ENCODE measurements at places on chromosomes 13 and 19. TPM values are rescaled to one million over a fixed set of nuclear protein-coding genes. Genes with fewer than 3 reads are reported as not detected.

ZNF787 gene
- 55.8 TPM for total RNA-seq

KLK8 gene
- total RNA-seq = 2.9 TPM

CD79A gene
- total RNA-seq = 0.39 TPM

DNA sequence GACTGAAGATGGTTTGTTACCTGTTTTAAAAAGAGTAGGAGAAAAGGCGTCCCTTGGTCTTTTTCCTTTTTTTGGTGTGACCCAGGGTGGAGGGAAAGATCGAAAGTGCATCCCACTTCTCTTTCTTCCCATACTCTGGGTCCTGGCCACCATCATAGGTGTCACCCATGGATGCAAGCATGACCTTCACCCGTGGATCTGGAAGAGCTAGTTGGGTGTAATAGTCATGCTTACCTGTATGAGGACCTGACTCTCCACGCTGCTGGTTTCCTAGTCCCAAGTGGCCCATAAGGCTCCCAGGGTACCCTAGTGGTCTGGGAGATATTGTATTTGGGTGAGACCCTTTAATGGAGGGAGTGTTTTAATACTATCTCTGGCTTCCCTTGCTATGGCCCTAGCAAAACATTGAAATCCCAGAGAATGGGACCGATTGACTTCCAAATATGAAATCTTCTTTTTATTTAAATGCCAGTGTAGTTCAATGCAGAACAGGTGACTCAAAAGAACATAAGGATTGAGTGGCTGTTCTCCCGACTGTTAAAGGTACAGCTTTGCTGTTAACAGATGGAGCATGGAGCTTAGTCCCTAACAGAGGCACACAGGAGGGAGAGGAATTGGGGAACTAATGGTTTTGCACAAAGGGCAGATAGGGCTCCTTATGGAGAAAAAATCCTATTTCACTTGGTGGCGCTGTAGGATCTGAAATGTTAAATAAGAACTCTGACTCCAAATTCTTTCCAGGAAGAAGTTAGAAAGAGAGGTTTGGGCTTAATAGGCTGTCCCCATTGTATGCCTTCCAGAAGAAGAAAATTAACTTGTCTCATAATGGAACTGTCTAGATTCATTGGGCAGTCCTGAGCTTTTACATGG lies 7.0 kb upstream of the ZNF550 start:
- H3K4me3 ChIP-seq = no peak overlapping the region
- H3K4me1 ChIP-seq = no peaks in the 10 kb centered on the region
- H3K27me3 ChIP-seq = no peaks in the 10 kb centered on the region

GRCh38 chr13:98875146-98875729 lies 102.6 kb downstream of the DOCK9 start:
- peak overlapping the region; percentile 85 for H3K27ac ChIP-seq
- H3K4me1 ChIP-seq = peaks cover 12% of the 10 kb centered on the region
- no peaks in the 10 kb centered on the region for H3K27me3 ChIP-seq

DNA sequence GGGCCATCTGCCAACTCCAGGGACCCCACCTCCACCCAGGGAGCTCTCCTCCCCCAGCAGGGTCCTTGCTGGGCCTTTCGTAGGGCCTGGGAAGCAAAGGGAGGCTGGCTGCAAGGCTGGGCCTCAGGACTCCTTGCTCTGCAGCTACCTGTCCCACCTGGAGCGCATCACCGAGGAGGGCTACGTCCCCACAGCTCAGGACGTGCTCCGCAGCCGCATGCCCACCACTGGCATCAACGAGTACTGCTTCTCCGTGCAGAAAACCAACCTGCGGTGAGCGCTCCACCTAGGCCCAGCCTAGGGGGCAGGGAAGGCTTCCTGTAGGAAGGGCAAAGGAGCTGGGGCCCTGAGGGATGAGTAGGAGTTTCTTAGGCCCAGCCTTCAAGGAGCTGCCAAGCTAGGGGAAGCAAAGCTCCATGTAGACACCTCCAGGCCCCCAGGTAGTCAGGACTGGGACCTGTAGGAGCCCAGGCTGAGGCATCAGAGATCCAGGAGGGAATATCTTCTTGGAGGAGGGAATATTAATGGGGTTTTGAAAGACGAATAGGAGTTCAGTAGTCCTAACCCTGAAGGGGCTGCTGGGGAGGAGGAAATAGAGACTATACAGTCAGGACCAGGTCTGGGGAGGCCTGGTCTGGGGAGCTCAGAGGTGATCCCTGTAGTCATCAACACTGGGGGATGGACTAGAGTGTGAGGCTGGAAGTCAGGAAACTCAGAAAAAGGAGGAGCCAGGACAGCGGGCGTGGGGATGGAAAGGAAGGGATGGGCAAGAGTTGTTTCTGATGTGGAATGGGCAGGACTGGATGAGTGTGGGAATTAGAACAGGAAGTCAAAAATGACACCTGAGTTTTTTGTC lies 16.0 kb downstream of the GNA15 start:
- H3K36me3 ChIP-seq = no peaks in the 10 kb centered on the region
- H3K4me1 ChIP-seq = no peaks in the 10 kb centered on the region
- no peak overlapping the region for H3K27ac ChIP-seq
- no peaks in the 10 kb centered on the region for H3K27me3 ChIP-seq

GRCh38 chr19:48990400-48990799 lies 2.7 kb downstream of the GYS1 start:
- no peaks in the 10 kb centered on the region for H3K4me1 ChIP-seq
- H3K27ac ChIP-seq = no peak overlapping the region
- no peak for DNase-seq
- H3K4me3 ChIP-seq = peak overlapping the region; percentile 16
- peaks cover 46% of the 10 kb centered on the region for H3K36me3 ChIP-seq
- H3K27me3 ChIP-seq = no peaks in the 10 kb centered on the region

GRCh38 chr13:20911037-20911436 lies 8.5 kb upstream of the XPO4 start:
- DNase-seq = no peak
- no peak overlapping the region for H3K27ac ChIP-seq
- no peaks in the 10 kb centered on the region for H3K36me3 ChIP-seq
- no peak overlapping the region for H3K4me3 ChIP-seq
- H3K4me1 ChIP-seq = no peaks in the 10 kb centered on the region

DNA sequence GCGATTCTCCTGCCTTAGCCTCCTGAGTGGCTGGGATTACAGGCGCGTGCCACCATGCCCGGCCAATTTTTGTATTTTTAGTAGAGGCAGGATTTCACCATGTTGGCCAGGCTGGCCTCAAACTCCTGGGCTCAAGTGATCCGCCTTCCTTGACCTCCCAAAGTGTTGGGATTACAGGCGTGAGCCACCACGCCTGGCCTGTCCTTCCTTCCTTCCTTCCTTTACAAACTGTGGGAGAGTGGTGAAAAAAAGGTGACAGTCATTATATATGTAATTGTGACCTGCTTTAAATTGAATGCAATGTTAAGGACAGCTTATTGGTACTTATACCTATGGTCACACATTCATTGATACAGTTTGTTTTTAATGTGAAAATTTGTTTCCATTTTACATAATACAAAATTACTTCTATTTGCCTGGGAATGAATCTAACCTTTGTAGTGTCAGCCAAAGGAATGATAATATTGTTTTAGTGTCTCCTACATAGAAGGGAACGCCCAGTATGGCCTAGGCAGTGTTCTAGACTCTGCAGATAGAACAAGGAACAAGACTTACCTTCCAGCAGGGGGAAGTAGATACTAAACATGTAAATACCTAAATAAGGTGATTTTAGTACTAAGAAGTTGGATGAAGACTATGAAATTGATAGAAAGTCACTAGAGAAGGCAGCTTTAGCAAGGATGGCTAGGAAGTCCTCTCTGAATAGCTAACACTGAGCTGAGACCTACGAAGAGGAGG lies 146.3 kb downstream of the GGACT start:
- no peak for DNase-seq
- H3K27ac ChIP-seq = no peak overlapping the region
- peaks cover 8% of the 10 kb centered on the region for H3K36me3 ChIP-seq
- no peak overlapping the region for H3K4me3 ChIP-seq
- peaks cover 12% of the 10 kb centered on the region for H3K4me1 ChIP-seq
- no peaks in the 10 kb centered on the region for H3K27me3 ChIP-seq

DNA sequence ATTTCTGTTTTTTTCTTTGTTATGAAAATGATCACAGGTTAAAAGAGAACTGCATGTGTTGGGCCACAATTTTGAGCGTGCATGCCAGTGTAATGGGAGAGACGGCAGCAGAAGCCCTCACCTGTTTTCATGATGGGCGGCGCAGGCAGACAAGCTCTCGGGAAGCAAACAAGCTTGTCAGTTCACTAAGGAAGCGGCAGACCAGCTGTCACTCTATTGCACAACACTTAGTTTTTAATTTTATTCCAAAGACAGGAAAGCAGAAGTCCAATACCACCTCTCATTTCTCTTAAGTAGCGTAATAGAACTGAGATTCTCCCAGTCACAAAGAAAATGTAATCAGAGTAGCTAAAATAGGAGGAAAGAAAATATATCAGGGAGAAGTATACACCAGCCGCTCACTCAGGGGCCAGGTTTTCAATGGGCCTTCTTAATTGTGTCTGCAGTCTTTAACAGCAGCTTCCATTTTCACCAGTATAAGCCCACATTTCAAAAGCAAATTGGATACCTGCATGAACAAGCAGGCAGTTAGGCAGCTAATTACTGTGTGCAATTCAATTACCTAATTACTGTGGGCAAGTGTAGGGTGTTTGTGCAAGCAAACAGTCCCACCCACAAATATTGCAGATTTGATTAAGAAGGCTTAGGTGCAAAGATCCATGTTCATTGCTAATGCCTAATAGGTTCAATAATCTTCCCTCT lies 711.4 kb downstream of the DIAPH3 start:
- no peaks in the 10 kb centered on the region for H3K27me3 ChIP-seq
- no peak for DNase-seq
- H3K36me3 ChIP-seq = no peaks in the 10 kb centered on the region
- peaks cover 14% of the 10 kb centered on the region for H3K4me1 ChIP-seq
- H3K4me3 ChIP-seq = no peak overlapping the region
- H3K27ac ChIP-seq = no peak overlapping the region

- no peaks in the 10 kb centered on the region for H3K27me3 ChIP-seq
- no peak for DNase-seq
- H3K36me3 ChIP-seq = no peaks in the 10 kb centered on the region
- no peak overlapping the region for H3K27ac ChIP-seq
- H3K4me1 ChIP-seq = no peaks in the 10 kb centered on the region
- H3K4me3 ChIP-seq = no peak overlapping the region
These were observed 156.5 kb upstream of the SLC10A2 start for GRCh38 chr13:103222683-103223082.

DNA sequence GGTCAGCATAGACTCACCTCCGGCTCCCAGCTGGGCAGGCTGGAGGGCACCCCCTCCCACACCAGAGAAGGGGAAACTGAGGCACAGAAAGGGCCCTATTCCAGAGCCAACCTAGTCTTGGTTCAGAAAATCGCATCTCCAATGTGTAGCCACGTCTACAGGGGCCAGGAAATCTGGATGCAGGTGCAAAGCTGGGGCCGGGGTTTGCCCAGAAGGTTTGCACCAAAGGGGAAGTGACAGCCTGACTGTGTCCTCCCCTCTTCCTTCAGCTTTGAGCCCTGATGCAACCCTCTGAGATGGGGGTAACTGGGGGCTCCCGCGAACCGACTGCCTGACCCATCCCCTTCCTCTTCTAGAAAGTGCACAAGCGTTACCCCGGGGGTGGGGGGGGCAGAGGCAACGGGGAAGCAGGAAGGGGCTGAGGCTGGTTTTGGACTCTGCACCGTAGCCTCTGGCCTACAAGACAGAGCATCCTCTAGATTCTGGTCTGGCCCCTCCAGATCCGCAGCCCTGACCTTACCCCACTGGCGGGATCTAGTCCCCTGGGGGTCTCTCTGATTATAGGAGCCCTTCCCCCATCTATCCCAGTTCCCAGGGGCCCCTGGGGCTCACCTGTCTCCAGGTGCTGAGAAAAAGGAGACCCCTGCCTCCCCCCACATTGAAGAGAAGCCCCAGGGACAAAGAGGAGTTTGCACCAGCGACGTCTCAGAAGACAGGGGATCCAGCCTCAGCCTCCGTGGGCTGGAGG lies 1.1 kb upstream of the ONECUT3 start:
- H3K36me3 ChIP-seq = no peaks in the 10 kb centered on the region
- DNase-seq = no peak
- peaks cover 85% of the 10 kb centered on the region for H3K27me3 ChIP-seq
- peak overlapping the region; percentile 14 for H3K4me3 ChIP-seq

- DNase-seq = no peak
- H3K27me3 ChIP-seq = no peaks in the 10 kb centered on the region
- no peak overlapping the region for H3K4me3 ChIP-seq
- peaks cover 42% of the 10 kb centered on the region for H3K36me3 ChIP-seq
- no peaks in the 10 kb centered on the region for H3K4me1 ChIP-seq
- no peak overlapping the region for H3K27ac ChIP-seq
These were observed 2.0 kb upstream of the SRRM5 start for GRCh38 chr19:43609872-43610271.

DNA sequence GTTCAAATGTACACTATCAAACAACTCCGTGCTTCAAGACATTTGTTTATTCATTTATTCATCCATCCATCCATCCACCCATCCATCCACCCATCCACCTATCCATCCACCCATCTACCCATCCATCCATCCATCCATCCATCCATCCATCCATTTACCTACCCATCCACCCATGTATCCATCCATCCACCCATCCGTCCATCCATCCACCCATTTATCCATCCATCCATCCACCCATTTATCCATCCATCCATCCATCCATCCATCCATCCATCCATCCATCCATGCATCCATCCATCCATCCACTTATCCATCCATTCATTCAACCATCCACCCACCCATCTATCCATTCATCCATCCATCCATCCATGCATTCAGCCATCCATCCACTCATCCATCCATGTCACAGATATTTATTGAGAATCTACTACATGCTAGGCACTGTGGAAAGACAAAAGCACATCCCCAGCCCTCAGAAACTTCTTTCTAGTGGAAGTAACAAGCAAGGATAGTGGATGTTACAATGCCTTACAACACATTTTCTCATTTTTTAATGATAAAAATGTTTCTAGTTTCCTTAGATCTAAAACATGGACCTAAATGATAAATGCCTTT lies 237.6 kb downstream of the ZNF536 start:
- no peak overlapping the region for H3K4me3 ChIP-seq
- H3K36me3 ChIP-seq = no peaks in the 10 kb centered on the region
- H3K4me1 ChIP-seq = no peaks in the 10 kb centered on the region
- H3K27me3 ChIP-seq = no peaks in the 10 kb centered on the region

- no peak overlapping the region for H3K27ac ChIP-seq
- peaks cover 13% of the 10 kb centered on the region for H3K4me1 ChIP-seq
- H3K27me3 ChIP-seq = no peaks in the 10 kb centered on the region
- H3K4me3 ChIP-seq = no peak overlapping the region
- no peak for DNase-seq
- no peaks in the 10 kb centered on the region for H3K36me3 ChIP-seq
These were observed 54.6 kb downstream of the ATP11A start for GRCh38 chr13:112744168-112745021.

GRCh38 chr19:12786141-12786870 lies 5.0 kb upstream of the JUNB start:
- H3K36me3 ChIP-seq = no peaks in the 10 kb centered on the region
- no peak overlapping the region for H3K4me3 ChIP-seq
- peaks cover 6% of the 10 kb centered on the region for H3K4me1 ChIP-seq
- no peak overlapping the region for H3K27ac ChIP-seq
- DNase-seq = no peak

GRCh38 chr13:75670496-75670895 lies 34.4 kb downstream of the LMO7 start:
- no peak for DNase-seq
- no peak overlapping the region for H3K27ac ChIP-seq
- no peaks in the 10 kb centered on the region for H3K36me3 ChIP-seq

- H3K27me3 ChIP-seq = no peaks in the 10 kb centered on the region
- no peaks in the 10 kb centered on the region for H3K36me3 ChIP-seq
- H3K4me1 ChIP-seq = no peaks in the 10 kb centered on the region
- no peak overlapping the region for H3K4me3 ChIP-seq
- DNase-seq = no peak
- no peak overlapping the region for H3K27ac ChIP-seq
These were observed 22.7 kb downstream of the SERTM1 start for GRCh38 chr13:36696410-36697010.

- peak; percentile 34 for DNase-seq
- no peaks in the 10 kb centered on the region for H3K4me1 ChIP-seq
- no peaks in the 10 kb centered on the region for H3K27me3 ChIP-seq
- H3K36me3 ChIP-seq = peaks cover 34% of the 10 kb centered on the region
- no peak overlapping the region for H3K27ac ChIP-seq
These were observed 142.0 kb downstream of the ZNF737 start for GRCh38 chr19:20423381-20424197.

Measured in H9 (cell line).